Stimulated activated CD4-positive, alpha-beta T cell treated with anti-CD3 and anti-CD28 coated beads, Interleukin-4, amount 100 ng/mL, for 24 hours (primary cell): ENCODE measurements at places on chromosomes 13 and 19.

- no peak for DNase-seq
Observed at GRCh38 chr13:97069050-97069815, 75.0 kb upstream of the OXGR1 start.

GRCh38 chr13:89380101-89380500 is 1708.9 kb downstream of the SLITRK5 start:
- DNase-seq = no peak

- DNase-seq = no peak
Observed at GRCh38 chr13:51278426-51279130, 56.4 kb downstream of the FAM124A start.

DNA sequence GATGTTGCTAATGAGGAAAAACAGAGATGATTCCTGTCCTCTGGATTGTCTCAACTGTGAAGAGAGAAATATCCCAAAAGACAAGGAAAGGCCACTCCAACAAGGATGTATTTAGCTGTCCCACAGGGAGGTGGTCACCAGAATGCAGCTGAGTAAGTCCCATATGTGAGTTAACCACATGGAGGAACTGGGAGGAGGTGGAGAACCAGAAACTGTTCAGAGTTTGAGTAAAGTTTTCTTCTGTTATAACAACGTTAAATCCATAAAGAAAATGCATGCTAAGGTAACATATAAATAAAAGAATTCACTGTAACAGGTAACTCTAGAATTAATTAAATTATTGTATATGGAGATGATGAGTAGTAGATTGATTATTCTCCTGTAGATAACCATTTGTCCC is 5.3 kb downstream of the ZNF763 start:
- no peak for DNase-seq

GRCh38 chr13:107851670-107852069 is 363.7 kb downstream of the LIG4 start:
- no peak for DNase-seq

- no peak for DNase-seq
Observed at GRCh38 chr19:3188627-3189596, 3.2 kb downstream of the NCLN start.

DNA sequence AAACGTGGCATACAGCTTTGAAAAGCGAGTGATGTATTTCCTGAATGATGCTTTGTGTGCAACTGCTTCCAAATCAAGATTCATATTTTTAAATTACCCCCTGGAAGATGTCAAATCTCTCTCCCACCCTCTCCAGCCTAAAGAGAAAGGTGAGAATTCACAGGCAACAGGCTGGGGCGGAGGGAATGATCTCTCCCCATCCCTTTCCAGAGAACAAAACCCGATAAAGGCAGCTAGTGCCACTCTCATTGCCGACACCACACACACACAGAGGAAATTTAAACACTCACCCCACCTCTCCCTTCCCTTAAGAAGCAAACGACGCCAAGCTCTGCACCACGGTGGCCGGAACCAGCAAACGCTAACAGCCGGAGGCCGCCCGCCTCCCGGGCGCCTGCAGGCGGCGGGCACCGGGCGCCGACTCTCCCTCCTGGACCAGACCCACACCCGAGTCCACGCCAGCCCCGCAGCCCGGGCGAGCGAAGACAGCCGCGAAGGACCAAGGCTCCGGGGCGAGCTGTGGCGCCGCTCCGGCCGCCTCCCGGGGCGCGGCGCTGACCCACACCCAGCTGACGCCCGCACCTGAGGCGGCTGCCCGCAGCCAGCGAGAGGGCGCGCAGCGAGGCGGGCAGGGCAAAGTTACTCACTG is 477 bp downstream of the LNX2 start:
- peak; percentile 37 for DNase-seq

- DNase-seq = no peak
Observed at GRCh38 chr13:73293913-73294523, 235.2 kb downstream of the KLF5 start.

GRCh38 chr19:28823338-28823961 is 389.5 kb downstream of the UQCRFS1 start:
- DNase-seq = no peak

- no peak for DNase-seq
Observed at GRCh38 chr13:22793598-22794134, 387.1 kb upstream of the SGCG start.
